ENCODE measurements at places on chromosomes 4 and X.

GRCh38 chr4:171813526-171814250, 484 bp downstream of the GALNTL6 start:
- DNase-seq, result no peak

GRCh38 chr4:36316607-36317006, 35.2 kb downstream of the DTHD1 start:
- no peak for DNase-seq

GRCh38 chr4:146224326-146224966, 10.1 kb downstream of the REELD1 start:
- DNase-seq, result no peak

- DNase-seq, result no peak
Measured at GRCh38 chrX:47831788-47832187, 4.9 kb upstream of the ZNF81 start.

- DNase-seq, result no peak
Measured at GRCh38 chr4:169438057-169438480, 167.3 kb upstream of the SH3RF1 start.

DNA sequence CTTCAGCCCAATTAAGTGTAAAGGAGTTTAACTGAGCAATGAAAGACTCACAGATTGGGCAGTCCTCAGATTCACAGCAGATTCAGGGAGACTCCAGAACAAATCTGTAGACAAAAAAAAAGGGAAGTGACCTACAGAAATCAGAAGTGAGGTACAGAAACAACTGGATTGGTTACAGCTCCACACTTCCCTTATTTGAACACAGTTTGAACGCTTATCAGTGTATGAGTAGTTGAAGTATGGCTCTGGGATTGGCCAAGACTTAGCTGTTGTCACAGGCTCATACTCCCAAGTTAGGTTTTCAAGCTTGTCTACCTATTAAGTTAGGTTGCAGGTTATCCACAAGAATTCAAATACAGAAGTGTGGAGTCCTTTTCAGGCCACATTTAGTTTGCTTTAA, 112.4 kb upstream of the ELOVL6 start:
- no peak for DNase-seq
